ENCODE measurements at places on chromosomes 1 and 21.

- peak; percentile 68 for DNase-seq
These were observed 10.9 kb downstream of the TNFRSF25 start for GRCh38 chr1:6454856-6455751.

- DNase-seq: no peak
These were observed 25.2 kb upstream of the UTS2 start for GRCh38 chr1:7878027-7878426.

DNA sequence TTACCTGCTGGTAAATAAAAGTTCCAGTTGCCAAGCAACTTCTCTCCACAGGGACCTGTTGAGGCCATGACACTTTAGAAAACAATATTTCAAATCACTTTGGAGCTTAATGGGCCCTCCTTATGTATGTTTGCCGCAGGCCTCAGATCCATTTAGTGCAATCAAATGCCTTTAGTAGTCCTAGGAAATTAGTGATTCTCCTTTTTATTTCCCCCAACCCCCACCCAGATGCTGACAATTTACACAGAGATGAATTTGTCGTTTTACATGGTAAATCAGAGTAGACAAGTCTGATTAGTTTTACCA, 83.6 kb downstream of the CLIC4 start:
- DNase-seq: no peak

DNA sequence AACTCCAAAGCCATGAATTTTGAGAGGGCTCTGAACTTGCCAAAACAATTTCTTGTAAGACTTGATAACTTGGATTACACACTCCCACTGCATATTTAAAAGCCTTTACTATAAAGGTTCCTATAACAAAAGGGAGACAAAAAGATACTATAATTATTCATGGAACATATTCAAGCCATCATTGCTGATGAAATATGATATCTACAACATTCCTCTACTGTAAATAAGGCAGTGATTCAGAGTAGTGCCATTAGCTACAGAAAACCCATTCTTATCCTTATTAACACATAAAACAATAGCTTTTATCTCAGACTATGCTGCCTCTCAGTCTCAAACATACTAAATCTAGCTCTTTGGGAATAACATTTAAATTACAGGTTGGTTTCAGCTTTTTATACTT, 675.5 kb upstream of the CXADR start:
- no peak for DNase-seq

- DNase-seq: no peak
These were observed 9.2 kb upstream of the SLC6A9 start for GRCh38 chr1:44040418-44040817.

DNA sequence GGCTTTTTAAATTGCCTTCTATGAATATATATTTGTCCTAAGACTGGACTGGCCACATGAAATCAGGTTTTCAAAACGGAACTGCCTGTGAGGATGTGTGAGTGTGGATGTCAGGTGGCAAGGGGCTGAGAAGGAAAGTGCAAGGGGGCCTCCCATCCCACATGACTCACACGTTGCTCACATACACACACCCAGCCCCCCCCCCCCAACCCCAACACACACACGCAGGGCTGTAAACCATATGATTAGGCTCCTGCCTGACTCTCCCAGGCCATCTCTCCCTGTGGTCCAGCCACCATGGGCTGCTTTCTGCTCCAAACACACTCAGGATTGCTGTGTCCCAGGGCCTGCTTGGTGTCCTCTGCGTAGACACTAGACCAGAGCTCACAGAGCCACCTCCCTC, 22.4 kb downstream of the DEGS1 start:
- peak; percentile 55 for DNase-seq

DNA sequence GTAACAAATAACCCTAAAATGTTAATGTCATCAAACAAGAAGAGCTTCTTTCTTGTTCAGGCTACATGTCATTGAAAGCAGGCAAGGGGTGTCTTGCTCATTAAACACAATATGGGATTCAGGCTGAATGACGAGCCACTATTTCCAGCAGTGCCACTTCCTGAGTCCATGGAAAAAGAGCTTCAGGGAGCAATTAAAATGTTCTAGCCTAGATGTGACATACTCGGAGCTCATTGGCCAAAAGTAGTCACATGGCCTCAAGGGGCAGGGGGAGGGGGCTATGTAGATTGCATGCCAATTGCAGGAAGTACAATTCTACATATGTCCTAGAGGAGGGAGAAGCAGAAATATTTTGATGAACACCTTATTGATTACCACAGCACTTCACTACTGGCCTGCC, 685.3 kb upstream of the ADGRL2 start:
- DNase-seq: no peak

GRCh38 chr1:51627672-51628071, 10.8 kb downstream of the OSBPL9 start:
- no peak for DNase-seq

DNA sequence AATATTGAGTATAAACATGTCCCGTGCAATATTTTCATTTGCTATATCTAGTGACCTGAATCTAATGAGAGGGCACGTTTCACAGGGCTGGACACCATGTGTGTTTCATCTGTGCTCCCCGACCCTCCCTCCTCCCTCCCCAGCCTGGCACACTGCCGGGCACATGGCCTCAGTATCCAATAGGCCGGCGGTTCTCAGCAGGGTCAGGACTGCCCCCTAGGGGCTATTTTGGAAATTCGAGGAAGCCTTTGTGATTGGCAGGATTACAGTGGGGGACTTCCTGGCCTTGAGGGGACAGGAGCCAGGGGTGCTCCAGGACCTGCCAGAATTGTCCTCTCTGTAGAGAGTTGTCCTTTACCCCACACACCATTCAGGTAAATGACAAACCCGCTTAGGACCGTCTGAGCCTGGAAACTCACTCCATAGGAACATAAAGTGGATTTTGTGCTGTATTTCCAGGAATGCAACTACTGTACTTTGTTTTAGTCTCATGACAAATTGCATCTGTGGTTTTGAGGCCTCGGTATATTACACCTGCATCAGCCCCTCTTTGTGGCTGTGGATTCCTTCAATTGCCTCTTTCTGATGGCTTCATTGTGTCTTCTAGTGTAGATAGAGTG, 109.5 kb upstream of the SIM2 start:
- no peak for DNase-seq

- no peak for DNase-seq
These were observed 6.2 kb downstream of the ZMYM1 start for GRCh38 chr1:35085421-35085820.

DNA sequence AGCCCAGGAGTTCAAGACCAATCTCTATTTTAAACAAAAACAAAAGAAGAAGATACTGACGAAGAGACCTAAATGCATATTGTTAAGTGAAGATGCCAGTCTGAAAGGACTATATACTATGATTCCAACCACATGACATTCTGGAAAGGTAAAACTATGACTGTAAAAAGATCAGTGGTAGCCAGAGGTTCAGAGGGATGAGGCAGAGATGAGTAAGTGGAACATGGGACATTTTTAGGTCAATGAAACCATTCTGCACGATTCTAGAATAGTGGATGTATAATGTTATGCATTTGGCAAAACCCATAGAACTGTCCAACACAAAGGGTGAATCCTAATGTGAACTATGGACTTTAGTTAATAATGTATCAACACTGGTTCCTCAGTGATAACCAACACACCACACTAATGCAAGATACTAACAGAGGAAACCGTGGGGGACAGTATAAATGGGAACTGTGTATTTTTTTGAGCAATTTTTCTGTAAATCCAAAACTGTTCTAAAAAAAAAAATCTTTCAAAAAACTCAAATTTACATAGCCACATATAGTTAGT, 8.2 kb downstream of the RC3H1 start:
- DNase-seq: no peak

DNA sequence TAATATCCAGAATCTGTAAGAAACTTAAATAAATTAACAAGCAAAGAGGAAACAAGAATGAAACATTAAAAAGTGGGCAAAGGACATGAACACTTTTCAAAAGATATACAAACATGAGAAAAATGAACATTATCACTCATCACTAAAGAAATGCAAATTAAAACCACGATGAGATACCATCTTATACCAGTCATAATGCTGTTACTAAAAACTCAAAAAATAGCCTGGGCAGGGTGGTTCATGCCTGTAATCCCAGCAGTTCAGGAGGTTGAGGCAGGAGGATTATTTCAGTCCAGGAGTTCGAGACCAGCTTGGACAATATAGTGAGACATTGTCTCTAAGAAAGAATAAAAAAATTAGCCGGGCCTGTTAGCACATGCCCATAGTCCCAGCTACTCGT, 6.1 kb downstream of the ZNF124 start:
- DNase-seq: no peak

- DNase-seq: no peak
These were observed 89.3 kb downstream of the EPHB2 start for GRCh38 chr1:22799971-22800370.

DNA sequence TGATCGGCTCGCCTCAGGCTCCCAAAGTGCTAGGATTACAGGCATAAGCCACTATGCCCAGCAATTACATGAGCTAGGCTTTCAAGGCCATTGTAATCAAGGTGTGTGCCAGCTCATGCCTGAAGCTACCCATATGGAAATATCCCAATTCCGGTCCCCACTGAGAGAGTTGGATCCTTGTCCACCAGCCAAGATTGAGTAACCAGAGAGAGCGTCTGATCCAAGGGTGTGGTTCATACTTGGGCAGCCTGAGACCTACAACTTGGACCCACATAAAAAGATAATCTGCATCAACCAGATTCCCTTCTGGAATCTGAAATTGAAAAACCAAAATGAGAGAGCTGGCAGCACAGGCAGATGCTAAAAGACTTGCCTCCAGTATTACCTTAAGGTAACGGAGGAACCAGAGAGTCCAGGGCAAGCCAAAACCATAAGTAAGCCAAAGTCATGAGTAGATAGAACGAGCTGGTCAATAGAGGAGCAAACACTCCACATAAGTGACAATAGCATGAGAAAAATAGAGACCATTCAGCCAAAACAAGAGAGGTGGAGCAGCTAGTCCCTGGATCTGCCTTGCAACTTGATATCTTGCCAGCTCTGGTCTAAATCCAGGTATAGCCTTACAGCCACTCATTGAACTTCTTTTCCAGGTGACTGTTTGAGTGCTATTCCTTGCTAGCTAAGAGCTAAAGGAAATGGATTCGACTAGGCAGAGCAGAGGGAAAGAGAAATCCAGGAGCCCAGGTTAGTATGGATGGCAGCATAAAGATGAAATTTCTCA, 63.8 kb upstream of the ATP1A1 start:
- no peak for DNase-seq

- DNase-seq: no peak
These were observed 6.5 kb downstream of the LCE7A start for GRCh38 chr1:152866321-152866720.

DNA sequence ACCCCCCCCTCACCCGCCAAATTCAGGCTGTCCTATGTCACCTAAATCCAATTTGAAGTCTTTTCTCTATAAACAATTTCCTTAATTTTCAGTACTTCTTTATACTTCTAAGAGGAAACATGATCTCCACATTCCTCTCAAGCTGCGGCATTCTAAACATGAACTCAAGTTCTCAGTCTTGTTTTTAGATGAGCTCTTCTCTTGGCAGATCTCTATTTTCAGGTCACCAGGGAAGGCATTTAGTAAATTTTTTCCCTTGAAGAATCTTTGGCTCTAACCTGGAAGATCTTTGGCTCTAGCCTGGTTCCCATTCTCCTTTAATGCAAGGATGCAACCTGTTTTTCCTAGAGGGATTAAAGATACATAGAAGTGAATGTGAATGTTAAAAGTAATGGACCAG, 193.4 kb downstream of the ATG4C start:
- DNase-seq: no peak

GRCh38 chr1:111463029-111463683, 10.6 kb upstream of the C1orf162 start:
- DNase-seq: no peak

DNA sequence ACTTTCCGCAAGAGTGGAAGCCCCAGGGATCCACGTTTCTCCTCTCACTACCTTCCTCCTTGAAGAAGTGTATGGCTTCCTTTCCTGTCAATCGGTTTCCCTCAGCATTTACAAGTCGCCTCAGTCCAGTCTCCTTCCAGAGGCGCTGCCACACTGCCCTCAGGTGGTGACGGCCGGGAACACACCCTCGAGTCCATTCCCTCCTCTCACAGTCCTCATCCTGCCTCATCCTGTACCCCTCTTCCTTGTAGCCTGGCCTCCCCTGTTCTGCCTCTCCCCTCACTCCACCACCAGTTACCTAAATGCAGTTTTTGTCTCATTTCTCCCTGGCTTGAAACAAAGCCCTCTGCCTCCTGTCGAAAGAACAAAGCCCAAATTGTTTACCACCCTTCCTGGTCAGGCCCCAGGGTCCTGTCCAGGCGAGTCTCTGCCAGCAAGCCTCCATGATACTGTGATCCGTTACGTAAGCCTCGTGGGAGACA, 23.2 kb upstream of the LSM10 start:
- peak; percentile 94 for DNase-seq

- no peak for DNase-seq
These were observed 9.0 kb downstream of the SLC9A1 start for GRCh38 chr1:27145934-27146354.

- DNase-seq: peak; percentile 7
These were observed 30.0 kb upstream of the SGIP1 start for GRCh38 chr1:66503841-66504470.

- DNase-seq: no peak
These were observed 94.6 kb downstream of the ATP6V1G3 start for GRCh38 chr1:198445872-198446271.

- no peak for DNase-seq
These were observed 1.2 kb upstream of the SLC37A1 start for GRCh38 chr21:42512346-42513034.

- no peak for DNase-seq
These were observed 92.1 kb downstream of the NIBAN1 start for GRCh38 chr1:184881941-184882913.

DNA sequence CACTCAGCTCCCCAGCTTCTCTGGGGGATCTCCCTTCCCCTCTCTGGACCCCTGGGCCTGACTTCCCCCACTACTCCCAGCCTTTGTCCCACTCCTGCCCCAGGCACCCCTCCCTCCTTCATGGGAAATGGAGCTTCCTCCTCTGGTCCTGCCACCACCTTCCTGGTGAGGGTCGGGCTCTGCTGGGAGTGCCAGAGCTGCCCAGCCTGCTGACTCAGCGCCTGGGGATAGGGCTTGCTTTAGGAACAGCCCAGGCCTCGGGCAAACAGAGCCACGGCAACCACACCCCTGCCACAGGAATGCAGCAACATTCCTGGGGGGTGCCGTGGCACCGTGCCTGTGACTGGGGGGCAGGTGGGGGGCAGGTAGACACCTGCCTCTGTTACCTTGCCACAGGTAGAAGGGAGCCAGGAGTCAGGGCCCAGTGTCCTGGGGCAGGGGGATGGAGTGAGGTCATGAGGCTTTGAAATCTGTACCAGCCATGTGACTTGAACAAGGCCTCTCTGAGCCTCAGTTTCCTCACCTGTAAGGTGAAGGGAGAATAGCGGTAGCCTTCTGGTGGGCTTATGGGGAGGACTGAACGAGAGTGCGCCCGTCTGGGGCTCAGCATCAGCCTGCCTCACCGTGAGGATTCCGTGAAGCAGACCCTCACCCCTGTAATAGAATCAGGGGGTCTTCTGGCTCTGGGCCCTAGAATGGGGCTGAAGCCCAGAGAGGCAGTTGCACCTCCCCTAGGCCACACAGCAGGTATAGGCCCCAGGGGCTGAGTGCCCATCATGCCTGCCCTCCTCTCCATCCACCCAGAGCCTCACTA, 17.8 kb upstream of the EPHA2 start:
- no peak for DNase-seq

- DNase-seq: no peak
These were observed 27.8 kb downstream of the WNT2B start for GRCh38 chr1:112536561-112536960.

GRCh38 chr1:239718571-239718970, 332.2 kb downstream of the CHRM3 start:
- no peak for DNase-seq

- DNase-seq: no peak
These were observed 113.6 kb upstream of the TIAM1 start for GRCh38 chr21:31457675-31458074.

- no peak for DNase-seq
These were observed 38.6 kb upstream of the CCDC190 start for GRCh38 chr1:162899422-162900146.

- DNase-seq: no peak
These were observed 43.3 kb upstream of the TSHB start for GRCh38 chr1:114986286-114986685.

Measured in CD4-positive, alpha-beta T cell treated with Interleukin-6 for 4 hours (primary cell).